ENCODE measurements at places on chromosomes 12 and 14.

DNA sequence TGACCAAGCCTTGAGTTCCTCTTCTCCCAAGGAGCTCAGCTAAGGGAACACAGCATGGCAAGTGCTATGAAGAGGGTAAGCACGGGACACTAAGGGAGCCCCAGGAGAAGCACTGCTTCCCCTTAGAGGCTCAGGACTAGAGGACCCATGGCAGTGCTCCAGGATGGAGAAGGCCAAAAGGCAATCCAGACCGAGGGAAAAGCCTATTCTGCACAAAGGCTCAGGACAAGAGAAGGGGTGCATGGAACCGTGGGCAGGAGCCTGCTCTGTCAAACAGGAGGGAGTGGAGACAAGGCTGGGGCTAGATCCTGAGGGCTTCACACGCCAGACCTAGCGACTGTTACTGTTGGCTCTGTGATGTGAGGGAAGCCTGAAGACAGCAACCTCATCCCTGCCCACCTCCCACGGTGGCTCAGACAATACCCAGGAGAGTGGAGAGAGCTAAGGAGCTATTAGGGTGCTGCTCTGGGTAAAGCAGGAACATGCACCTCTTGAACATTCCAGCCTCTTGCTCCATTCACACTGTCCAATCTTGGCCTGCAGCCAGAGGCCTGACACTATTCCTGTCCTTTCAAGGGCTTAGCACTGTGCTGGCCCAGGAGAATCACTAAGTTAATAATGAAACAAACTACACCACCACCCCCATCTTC, 24.2 kb downstream of the OTUB2 start:
- DNase-seq: peak; percentile 12

DNA sequence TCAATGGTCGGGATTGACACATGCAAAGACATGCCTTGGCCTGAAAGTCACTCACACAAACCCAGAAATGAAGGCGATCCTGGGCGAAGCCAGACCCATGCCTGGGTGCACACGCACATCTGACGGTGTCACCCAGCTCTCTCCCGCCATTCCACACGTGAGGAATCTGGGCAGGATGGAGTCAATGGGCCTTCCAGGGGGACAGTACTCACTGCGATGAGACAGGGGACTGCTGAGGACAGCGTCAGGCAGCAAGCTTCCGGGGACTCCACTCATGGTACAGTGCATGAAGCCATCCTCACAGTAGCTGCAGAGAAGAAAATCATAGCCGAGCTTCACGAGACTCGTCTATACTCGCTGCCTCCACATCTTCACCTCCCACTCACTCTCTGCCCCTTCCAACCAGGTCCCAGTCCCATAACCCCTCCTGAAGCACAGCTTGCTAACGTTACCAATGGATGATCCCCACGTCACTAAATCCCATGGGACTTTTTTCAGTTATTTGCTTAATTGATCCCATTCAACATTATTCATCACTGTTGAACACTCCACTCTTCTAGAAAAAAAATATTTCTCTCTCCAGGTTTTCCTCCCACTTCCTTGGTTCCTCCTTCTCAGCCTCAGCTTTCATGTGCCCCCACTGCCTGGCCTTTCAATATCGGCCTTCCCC, 77.8 kb downstream of the VWF start:
- no peak for DNase-seq

- DNase-seq: no peak
Observed at GRCh38 chr12:104083769-104084475, 19.6 kb downstream of the HCFC2 start.

DNA sequence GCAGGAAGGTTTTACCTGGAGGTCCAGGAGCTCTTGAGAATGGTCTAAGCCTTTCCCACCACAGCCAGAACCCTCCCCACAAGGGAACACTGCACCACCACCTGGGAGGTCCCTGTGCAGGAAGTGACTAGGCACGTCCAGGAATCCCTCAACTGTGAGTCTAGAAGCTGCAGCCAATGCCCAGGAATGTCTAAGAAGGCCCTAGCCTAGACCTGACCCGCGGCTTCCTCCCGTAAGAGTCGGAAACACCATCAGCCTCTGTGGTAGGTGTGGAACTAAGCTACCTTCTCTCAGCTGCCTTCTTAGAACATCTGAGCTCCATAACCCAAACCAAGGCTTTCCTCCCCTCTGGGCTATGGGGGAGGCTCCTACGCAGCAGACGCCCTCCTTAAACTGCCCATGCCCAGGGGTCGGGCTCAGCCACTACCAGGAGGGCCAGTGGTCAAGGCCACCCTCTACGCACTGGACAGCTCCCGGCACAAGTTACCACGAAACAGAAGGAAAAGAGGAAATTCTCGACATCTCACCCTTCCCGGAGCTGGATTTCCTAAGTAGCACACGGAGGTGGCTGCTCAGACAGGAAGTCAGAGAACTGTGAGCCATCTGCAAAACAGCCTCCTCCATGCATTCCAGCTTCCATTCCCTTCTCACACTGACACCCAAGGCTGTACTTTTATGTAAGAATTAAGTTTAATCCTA, 25.5 kb downstream of the ZFYVE21 start:
- no peak for DNase-seq

DNA sequence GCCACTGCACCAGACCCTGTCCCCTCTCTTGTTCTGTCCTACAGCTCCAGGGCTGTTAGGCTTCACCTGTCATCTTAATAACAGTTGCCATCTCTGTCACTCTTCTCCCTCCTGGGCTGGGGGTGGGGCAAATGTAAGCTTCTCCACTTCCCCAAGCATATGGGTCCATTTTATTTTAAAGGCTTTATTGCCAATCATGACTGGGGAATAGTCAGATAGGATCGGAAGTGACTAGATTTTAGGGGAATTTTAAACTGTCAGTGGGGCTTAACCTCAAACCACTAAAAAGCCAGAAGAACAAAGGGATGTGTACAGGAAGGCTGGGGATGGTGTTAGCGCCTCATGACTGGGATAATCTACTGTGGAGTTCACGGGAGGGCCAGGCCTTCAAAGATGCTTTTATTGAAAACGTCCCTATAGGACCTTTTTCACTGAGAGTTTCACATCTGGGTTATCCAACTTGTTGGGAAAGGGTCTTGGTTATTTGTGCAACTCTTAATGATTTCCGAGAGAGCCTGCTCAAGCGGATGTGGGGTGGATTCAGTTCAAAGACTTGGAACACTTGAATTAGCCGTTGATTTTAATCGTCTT, 41.6 kb downstream of the CHST11 start:
- no peak for DNase-seq

- DNase-seq: no peak
Observed at GRCh38 chr14:100294213-100294962, 11.9 kb downstream of the SLC25A29 start.

- DNase-seq: no peak
Observed at GRCh38 chr12:76547526-76547925, 12.0 kb downstream of the OSBPL8 start.

DNA sequence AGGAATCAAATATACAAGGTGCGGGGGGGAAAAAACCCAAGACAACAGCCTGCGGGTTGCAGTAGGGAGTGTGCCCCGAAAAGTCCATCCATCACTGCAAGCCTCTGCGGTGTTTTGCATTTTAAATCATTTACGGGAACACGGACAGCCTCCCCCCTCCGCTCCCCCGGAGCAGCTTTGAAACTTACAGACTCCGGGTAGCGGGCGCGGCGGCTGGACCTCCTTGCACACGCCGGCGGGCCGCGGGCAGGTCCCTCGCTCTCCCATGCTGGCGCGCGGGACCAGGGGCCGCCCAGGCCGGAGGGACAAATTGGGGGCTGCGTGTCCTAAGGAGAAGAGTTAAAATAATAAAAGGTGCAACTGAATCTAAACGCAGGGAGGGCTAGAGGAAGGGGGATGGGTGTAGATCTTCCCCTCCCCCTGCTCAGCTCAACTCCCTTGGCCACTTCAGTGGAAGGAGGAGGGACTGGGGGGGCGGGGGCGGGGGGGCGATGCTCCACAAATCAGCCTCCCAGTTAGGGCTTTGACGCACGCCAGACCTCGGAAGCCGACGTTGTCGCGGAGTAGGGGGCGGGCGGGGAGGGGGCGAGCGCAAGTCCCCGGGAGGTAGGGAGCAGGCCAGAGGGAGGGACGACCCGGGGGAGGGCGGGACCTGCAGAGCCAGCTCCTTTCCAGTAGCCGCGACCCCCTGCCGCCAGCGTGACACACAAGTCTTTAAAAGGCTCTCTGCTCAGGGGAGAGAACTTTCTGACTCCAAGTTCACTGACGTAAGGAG, at the start of gene KCNJ8:
TSS of gene KCNJ8 (minus strand) at position 349 of the 775 bp plus-strand sequence. CDS start 1,090 bp downstream, outside the sequence.
- peak; percentile 2 for DNase-seq

DNA sequence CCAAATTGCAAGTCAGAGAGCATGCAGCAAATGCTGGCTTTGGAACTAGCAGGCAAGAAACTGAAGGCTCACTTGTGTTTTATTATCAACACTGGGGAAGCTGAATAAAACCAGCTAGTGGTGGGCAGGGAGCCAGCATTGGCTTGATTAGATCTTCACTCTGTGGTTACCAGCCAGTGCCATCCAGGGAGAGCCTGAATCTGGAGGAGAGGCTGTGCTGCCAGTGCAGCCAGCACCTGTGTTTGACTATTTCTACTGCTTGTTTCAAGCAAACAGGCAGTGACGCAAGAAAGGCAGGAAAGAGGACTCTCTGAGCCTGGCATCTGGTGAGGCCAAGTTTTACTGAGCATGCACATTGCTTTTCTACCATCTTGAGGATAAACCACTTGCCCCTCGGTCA, 247.0 kb downstream of the PHLDA1 start:
- DNase-seq: no peak

DNA sequence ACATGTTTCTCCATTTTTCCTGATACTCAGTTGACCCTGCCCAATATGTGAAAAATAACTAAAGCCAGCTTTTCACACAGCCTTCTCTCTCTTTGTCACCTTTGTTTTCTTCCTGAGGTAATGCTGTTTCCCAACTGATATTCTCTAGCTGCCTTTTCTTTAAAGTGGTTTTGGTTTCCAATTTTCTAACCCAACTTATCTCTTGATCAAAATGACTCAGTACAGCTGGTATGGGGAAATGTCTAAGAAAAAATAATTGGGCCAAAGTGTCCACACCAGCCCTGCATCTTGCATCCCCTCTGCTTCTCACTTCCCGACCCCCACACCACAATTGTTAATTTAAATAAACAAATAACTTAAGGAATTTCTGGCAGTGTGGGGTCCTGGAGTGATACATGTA, 193.8 kb downstream of the SYT1 start:
- DNase-seq: no peak

DNA sequence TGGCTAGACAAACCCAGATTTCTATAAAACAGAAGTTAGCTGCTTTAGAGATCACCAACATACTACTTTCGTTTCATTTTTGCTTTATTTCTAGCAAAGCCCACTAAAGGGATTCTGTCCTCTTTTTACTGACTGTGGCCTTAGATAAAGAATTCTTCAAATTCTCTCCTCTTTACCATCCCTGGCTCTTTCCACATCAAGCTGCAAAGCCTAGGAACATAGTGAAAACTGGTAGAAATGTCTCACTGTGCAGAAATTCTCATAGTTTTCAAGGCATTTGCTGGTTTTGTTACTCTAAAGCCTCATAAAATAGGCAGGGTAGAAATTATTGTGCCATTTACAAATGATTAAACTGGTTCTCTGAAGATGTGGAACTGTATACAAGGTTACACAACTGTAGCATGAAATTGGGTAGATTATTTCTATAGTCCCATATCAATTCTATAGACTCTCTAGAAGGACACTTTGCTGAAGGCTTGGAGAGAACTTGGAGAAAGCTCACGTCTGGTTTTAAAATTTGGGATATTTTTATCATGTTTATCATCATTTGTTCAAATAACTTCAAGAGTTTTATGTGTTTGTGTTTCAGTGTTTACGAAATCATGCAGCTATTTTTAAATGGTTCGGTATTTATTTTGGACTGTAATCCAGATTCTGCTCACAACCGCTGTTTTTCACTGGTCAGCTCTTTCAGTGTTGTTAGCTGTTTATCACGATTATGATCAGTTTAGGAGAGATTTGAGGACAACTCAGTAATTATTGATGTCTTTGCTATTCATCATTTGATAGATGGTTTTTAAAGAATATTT, 36.7 kb upstream of the CSRP2 start:
- DNase-seq: no peak

DNA sequence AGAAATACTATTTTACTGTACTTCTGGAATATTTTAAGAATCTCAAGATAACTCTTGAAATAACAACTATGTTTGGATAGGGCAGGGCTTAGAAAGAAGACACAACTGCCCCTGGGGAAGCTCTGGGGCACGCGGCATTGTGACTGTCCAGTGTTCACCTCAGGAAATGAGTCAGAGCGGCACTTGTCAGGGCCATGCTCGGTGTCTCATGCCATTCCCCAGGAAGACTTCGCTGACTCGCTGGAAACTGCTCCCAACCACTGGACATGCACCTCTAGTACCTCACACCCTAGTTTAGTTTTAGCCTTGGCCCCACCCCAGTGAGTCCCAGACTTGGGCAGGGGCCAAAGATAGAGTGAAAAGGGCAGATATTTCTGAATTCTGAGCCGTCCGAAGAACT, 192.0 kb downstream of the TTC7B start:
- no peak for DNase-seq

- DNase-seq: no peak
Observed at GRCh38 chr12:72863671-72864070, 591.5 kb downstream of the TRHDE start.

DNA sequence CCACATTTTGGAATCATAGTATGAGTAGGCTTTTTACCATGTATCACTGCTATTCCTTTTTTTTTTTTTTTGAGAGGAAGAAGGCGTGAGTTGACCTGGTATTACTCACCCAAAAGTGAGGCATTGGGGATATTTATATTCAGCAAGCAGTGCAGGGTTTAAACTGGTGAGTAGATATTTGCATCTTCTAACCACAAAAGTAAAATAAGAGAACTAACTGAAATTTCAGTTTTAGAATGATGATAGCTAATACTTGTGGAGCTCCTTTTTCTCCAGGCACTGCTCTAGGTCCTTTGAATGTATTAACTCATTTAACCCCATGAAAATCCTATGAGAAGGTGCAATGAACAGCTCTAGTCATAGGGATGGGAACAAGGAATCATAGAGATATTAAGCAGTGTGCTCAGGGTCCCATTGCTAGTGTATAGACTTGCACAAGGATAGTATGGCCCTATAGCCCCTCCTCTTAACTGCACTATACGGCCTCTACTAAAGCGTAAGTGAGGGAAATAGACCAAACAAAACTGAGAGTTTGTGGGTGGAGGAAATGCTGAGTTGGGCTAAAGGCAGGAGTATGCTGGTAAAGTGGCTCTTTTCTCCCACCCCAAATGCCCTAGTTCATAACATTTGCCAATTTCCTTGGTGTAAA, 104.3 kb upstream of the MAX start:
- no peak for DNase-seq
